ENCODE measurements at places on chromosomes 7 and 10.

- DNase-seq, result peak; percentile 68
Observed at GRCh38 chr7:104980440-104980839, 33.6 kb upstream of the KMT2E start.

DNA sequence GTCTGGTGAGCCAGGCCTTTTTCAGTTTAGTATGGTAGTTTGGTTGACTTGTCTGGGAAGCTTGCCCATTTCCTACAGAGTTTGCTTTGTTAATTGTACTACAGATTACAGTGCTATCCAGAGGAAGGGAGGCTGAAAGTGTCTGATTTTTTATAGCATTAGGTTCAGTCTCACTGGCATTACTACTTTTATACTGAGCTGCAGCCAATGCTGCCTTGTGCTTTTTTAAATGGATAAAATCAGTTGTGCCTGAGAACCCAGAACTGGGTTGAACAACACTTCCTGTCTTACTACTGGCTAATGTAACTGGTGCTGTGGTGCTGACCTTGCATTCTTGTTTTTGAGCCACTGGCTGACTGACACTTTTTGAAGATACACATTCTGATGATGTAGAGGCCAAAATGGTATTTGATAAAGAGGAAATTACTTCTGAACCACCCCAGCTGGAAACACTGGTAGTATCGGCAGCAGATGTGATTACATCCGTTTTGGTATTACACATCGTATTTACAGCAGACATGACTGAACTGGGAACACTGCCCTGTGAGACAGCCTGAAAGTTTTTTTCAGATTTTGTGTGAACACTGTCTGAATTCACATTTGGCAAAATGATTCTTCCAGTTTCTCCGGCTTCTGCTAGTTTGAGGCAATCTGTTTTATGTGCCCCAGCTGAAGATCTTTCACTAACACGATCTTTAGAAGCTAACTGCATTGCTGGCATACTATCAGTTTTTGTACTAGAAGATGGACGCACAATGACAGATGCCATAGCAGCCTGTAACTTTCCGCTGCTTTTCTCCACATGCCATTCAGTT, 74.1 kb downstream of the NRBF2 start:
- peak; percentile 65 for DNase-seq

- DNase-seq, result peak; percentile 79
Observed at GRCh38 chr10:5551531-5552375, 27.0 kb downstream of the CALML3 start.

- DNase-seq, result no peak
Observed at GRCh38 chr10:78529262-78529661, 495.6 kb downstream of the RPS24 start.

DNA sequence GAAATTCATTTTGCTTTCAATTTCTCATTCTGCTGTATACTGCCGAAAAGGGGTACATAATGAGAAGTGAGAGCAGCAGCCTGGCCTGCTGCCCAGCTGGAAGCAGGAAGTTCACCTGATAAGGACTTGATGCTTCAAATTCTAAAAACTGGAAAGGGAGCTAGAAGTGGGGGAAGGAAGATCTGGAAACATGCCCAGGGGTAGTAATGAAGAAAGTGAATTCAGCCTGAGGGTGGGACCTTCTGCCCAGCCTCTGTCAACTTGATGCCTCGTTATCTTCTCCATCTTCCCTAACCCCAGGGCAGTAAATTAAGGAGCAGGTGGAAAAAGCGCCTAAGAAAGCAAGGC, 69.4 kb downstream of the ARMH3 start:
- no peak for DNase-seq

GRCh38 chr10:98268694-98269431, 869 bp upstream of the LOXL4 start:
- DNase-seq, result no peak
